ENCODE measurements at places on chromosomes 6 and 20. TPM values are rescaled to one million over a fixed set of nuclear protein-coding genes. Genes with fewer than 3 reads are reported as not detected.

Gene SLA2
- total RNA-seq = 0.31 TPM

Gene ABRACL
- 46.0 TPM for total RNA-seq

Gene TFAP2C
- total RNA-seq = 6.9 TPM

Gene FAM83B
- 0.31 TPM for total RNA-seq

Gene SYNDIG1
- 67.0 TPM for total RNA-seq

Gene TENT5A
- 2.2 TPM for total RNA-seq

Gene MAPK13
- total RNA-seq = 3.4 TPM

Gene ADGRF4
- 0.31 TPM for total RNA-seq

Gene ACSS1
- total RNA-seq = 10.3 TPM

Gene HEY2
- 1.3 TPM for total RNA-seq

Gene CLDN20
- not detected for total RNA-seq

Gene GRM1
- total RNA-seq = 25.0 TPM

Gene C20orf204
- 4.4 TPM for total RNA-seq

Gene FAM162B
- 1.3 TPM for total RNA-seq

Gene CTAGE9
- not detected for total RNA-seq

Gene PAX1
- not detected for total RNA-seq

Gene HLA-F
- 0.94 TPM for total RNA-seq

Gene ASIP
- total RNA-seq = not detected

Gene BEND6
- total RNA-seq = 20.7 TPM

Gene ARG1
- total RNA-seq = not detected

Gene SIRPD
- not detected for total RNA-seq

Gene UBE2J1
- 53.2 TPM for total RNA-seq

Gene HLA-DOA
- total RNA-seq = 0.31 TPM

Gene ATP6V1G2
- 58.8 TPM for total RNA-seq

Gene TP53RK
- total RNA-seq = 61.7 TPM

Gene AIF1
- 3.4 TPM for total RNA-seq

Gene SLC12A5
- total RNA-seq = 33.8 TPM

Gene SAPCD1
- total RNA-seq = 1.3 TPM

Gene DNAH8
- under 0.01 TPM for total RNA-seq

Gene SPO11
- total RNA-seq = not detected

Gene PAK5
- total RNA-seq = 67.0 TPM
